ENCODE measurements at places on chromosomes 6 and 20.

- DNase-seq, result no peak
Measured at GRCh38 chr6:90062667-90063066, 168.4 kb downstream of the GJA10 start.

GRCh38 chr20:57582432-57583288, 21.8 kb downstream of the PCK1 start:
- no peak for DNase-seq

GRCh38 chr6:135411339-135411738, 86.2 kb downstream of the AHI1 start:
- DNase-seq, result peak; percentile 7

- DNase-seq, result no peak
Measured at GRCh38 chr20:46844965-46845364, 49.7 kb upstream of the EYA2 start.

DNA sequence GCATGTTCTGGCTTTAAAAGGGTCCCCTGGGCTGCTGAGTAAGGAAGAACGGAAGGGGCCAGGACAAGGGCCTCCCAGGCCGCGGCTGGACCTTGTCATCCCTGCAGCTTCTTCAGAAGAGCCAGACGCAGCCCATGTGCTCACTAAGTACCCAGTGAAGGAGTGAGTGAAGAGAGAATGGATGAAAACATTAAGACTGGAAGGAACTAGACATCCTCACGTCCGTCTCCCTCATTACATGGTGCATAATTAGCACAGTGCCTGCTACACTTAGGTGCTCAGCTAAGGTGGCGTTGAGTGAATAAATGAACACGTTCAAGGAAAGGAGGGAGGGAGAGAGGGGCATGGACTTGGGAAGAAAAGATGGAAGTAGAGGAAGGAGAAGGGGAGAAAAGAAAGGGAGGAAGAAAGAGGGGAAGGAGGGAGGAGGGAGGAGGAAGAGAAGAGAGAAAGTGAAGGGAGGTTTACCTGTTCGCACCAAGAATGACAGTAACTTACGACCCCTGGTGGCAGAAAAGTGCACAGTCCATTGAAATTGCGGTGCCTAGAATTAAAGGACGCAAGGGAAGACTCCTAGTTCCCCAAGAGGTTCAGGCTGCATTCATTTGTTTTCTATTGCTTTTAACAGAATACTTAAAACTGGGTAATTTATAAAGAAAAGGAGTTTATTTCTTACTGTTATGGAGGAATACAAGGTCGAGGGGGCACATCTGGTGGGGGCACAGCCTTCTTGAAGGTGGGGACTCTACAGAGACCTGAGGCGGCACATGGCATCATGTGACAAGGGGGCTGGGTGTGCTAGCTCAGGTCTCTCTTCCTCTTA, 8.0 kb downstream of the TP53RK start:
- peak; percentile 48 for DNase-seq

DNA sequence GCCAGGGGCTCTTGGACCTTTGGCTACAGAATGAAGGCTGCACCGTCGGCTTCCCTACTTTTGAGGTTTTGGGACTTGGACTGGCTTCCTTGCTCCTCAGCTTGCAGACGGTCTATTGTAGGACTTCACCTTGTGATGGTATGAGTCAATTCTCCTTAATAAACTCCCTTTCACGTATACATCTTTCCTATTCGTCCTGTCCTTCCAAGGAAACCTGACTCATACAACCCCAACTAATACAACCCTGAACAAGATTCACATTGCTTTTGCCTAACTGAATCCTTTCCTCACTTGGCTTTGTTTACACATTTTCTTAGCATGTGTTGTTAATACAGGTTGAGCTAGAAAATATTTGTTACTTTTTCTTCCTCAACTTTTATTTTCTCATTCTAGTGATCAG, 21.9 kb downstream of the TBXT start:
- peak; percentile 55 for DNase-seq

DNA sequence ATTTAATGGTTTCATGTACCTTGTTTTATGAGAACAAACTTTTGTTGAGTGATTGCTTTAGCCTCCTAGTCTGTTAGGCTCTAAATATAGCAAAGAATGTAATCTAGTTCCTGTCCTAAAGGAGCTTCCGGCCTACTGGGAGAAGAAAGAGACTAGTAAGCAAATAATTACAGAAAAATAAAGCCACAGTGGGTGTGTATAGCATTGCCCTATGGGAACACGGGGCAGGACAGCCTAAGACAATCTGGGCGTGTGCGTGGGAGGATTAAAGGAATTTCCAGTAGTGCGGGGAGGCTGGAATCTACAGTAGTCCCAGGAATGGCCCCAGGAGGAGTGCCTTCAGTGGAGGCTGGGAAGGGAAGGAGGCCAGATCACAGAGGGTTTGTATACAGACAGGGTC, 98.1 kb upstream of the AKAP12 start:
- peak; percentile 61 for DNase-seq

DNA sequence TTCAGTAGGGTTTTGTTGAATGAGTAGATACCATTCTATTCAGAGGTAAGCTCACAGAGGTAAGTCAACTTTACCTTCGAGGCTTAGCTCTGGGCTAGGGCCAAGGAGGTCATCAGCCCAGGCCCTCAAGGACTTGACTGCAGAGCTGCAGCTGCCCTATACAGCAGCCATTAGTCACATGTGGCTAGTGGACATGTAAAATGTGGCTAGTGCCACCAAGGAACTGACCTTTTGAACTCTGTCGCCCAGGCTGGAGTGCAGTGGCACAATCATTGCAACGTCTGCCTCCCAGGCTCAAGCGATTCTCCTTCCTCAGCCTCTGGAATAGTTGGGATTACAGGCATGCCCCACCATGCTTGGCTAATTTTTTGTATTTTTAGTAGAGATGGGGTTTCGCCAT, 47.9 kb upstream of the EPB41L1 start:
- no peak for DNase-seq

DNA sequence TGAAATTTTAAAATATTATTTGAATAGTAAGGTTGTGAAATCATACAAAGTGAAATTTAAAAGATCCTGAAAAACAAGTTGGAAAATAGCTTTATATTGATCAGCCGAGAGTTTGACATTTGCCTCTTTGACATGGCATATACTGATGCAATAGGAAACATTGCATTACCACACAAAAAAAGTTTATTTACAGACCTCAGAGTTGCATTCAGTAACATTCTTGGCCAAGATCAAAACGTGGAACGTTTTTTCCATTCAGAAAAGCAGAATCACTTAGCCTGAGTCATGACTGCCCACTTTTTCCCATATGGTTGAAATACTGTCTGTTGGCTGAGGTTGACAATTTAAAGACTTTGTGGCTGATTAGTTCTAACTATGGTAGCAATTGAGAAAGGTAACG, 55.1 kb upstream of the BACH2 start:
- DNase-seq, result peak; percentile 61

DNA sequence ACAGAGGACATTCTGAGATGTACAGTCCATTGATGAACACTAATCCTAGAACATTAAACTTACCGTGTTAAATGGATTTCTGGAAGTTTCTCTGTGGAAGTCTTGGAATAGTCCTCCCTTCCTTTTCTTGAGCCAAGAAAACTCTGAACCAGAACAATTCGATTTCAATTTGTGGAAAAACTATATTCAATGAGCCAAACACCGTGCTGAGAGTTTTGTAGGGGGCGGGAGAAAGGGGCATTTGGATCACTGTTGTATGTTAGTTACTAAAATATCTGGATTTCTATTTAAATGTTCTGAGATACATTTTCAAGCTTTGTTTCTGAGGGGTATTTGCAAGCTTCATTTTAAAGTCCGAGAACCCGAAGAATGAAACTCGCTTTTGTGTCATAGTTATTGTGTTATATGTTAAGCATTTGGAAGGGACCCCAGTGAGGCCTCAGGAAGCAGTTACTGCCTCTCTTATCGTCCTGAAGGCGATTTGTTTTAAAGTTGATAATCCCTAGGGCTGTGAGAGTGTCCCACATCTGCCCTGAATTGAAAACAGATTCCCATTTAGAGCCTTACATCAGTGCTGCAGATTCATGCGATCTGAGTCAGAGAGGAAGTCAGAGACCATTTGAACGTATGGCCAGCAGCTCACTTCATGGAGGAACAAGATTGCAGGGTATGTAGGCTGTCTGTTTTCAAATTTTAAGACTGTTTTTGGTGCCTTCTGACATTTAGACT, 70.8 kb upstream of the SASH1 start:
- DNase-seq, result peak; percentile 92

DNA sequence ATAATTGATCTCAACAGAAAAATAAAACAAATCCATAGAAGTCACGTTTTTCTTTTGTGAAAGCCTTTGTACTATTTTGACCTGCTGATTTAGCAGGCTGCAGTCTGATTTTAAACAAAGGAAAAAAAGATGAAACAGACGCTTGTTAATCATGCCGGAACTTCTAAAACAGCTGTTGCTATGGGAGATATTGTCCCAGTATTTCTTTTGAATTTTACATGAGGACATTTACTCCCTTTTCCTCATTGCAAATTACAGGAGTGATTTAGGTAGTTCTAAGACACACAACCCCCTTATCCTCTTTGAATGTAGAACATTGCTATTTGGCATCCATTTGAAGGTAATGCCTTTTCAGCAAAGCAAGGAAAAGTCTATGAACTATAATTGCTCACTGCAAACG, 416.1 kb downstream of the BCKDHB start:
- DNase-seq, result no peak

DNA sequence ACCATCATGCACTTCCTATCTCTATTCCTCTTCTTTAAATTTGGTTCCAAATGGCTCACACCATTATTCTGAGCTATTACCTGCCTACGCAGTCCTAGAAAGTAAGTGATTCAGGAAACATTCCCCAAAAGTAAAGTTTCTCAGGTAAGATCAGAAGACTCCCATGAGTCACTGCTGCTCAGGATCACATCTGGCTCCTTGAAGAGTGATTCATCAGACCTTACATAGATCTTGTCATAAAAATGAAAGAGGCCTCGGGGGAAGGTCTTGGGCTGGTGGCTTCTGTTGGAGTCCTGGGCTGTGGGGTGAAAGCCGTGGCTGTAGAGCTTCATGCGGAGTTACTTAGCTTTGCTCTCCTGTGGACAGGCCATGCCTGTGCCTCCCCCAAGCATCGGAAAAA, 35.9 kb downstream of the PLG start:
- DNase-seq, result no peak

- no peak for DNase-seq
Measured at GRCh38 chr6:125358898-125359297, 57.1 kb upstream of the HDDC2 start.

DNA sequence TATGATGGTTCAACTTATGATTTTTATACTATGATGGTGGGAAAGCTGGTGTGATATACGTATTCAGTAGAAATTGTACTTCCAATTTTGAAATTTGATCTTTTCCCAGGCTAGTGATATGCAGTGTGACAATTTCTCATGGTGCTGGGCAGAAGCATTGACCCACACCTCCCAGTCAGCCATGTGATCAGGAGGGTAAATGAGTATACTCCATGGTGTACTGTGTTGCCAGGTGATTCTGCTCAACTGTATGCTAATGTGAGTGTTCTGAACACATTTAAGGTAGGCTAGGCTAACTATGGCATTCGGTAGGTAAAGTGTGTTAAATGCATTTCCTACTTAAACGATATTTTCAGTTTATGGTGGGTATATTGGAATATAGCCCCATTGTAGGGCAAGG, 19.1 kb downstream of the PTPRA start:
- no peak for DNase-seq

- DNase-seq, result no peak
Measured at GRCh38 chr20:37205794-37206193, 26.4 kb upstream of the MROH8 start.

GRCh38 chr20:57830515-57830895, 120.7 kb upstream of the PMEPA1 start:
- DNase-seq, result no peak

GRCh38 chr6:144064402-144065212, 30.8 kb downstream of the SF3B5 start:
- peak; percentile 15 for DNase-seq

GRCh38 chr6:134235937-134236751, 81.8 kb downstream of the SGK1 start:
- DNase-seq, result peak; percentile 78

- no peak for DNase-seq
Measured at GRCh38 chr6:90918361-90918760, 331.5 kb upstream of the MAP3K7 start.

GRCh38 chr20:2172305-2173175, 70.9 kb downstream of the STK35 start:
- peak; percentile 59 for DNase-seq

DNA sequence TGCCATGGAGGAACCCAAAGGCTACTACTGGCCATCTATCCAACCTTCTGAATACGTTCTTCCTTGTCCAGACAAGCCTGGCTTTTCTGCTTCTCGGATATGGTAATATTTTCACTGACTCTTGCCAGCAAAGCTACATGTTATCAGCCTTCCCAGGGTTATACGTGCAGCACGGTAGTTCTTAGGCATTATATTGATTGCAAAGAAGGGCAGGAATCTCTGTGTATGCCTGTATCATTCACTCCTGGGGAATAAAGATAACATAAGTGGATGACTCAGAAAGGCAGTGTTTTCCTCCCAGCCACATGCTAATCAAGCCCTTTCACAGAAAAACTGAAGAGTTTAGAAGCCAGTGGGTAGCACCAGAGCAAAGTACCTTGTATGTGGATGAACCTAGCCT, 98.7 kb downstream of the ADGRG6 start:
- DNase-seq, result peak; percentile 79

DNA sequence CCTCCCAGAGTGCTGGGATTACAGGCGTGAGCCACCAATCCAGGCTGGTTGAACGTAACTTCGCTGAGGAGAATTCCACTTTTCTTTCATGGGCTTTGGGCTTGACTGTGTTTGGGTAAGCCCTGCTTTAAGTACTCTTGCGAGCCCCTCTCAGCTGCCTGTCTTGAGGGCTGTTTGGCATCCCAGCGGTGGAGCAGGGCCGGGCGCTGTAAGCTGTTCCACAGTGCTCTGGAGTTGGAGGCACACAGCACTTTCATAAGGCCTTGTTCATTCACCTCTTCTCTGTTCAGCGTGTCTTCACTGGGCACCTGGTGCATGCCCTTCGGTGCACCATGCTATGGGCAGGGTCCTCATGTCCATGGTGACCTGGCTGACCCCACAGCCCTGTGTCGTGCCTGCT, 21.6 kb downstream of the PNLDC1 start:
- no peak for DNase-seq

GRCh38 chr6:112744827-112745226, 397.7 kb downstream of the RFPL4B start:
- DNase-seq, result no peak
